Activated T-cell treated with anti-CD3 and anti-CD28 coated beads, Interleukin-2, amount 50 U/mL, for 48 hours (primary cell): ENCODE measurements at places on chromosomes 5 and 9.

DNA sequence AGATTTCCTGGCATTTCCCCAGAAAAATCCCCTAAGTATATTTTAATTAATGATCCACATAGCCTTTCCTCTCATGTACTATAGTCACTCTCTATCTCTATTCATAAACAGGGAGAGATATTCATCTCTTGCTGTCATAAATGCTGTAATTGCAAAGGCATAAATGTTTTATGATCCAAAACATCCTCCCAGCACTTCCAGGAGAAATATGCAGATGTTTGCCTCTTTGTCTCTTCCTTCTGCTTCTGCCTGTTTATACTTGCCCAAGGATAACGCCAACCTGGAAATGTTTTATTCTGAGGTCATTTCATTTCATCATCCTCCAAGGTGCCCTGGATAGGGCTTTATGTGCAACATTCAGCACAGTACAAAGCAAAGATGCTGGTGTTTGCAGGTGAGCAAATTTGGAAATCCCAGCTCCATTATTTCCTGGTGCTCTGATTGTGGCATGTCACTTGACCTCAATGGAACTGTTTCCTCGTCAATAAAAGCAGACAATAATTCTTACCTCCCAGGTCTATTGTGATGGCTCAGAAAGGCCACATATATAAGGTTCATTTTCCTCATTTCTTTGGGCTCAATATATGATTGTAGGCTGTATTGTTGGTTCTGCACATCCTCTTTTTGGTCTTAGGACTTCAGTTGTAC lies 6.9 kb downstream of the TNFSF15 start:
- no peak for DNase-seq

GRCh38 chr5:23235246-23235645 lies 272.2 kb upstream of the PRDM9 start:
- no peak for DNase-seq

- no peak for DNase-seq
Measured at GRCh38 chr9:110464321-110464720, 115.2 kb downstream of the SVEP1 start.

GRCh38 chr9:127455324-127455992 lies 4.1 kb downstream of the LRSAM1 start:
- DNase-seq = peak; percentile 52

GRCh38 chr9:128723352-128723865 lies 518 bp downstream of the ZDHHC12 start:
- no peak for DNase-seq

- DNase-seq = no peak
Measured at GRCh38 chr9:34599546-34599945, 10.0 kb upstream of the CNTFR start.

GRCh38 chr9:34644766-34645314 lies 1.6 kb upstream of the GALT start:
- DNase-seq = no peak

DNA sequence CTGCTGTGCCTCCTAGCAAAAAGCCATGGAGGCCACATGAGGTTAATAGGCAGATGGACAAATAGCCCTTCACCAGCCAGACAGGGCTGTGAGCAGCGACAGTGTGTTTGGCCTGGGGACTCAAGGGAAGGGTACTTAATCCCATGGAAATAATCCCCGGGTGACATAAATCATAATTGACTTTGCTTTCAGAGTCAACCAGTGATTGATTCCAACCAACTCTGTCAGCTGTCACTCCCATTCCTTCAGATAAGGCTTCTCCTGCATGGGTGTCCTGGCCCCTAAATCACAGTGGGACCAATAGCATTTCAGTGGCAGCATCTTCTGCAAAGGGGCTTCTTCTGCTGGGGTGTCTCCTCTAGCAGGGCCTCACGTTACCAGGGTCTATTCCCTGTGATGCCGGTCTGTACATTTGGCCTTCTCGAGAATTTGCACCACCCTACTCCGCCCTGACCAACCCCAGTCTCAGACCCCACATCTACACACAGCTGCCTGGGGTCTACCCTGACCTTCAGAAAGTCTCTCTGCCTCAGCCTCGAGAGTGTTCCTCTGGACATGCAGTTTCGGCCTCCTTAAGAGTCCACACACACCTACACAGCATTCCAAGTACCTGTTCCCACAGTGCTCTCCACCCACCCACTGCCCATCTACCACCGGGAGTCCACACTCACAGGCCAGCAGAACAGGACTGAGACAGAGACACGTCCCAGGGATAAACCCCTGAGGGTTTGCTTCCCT lies 3.7 kb downstream of the CLTB start:
- DNase-seq = no peak

GRCh38 chr5:1378866-1379659 lies 34.2 kb upstream of the CLPTM1L start:
- DNase-seq = no peak

GRCh38 chr5:6859023-6859422 lies 145.8 kb downstream of the TENT4A start:
- DNase-seq = no peak

DNA sequence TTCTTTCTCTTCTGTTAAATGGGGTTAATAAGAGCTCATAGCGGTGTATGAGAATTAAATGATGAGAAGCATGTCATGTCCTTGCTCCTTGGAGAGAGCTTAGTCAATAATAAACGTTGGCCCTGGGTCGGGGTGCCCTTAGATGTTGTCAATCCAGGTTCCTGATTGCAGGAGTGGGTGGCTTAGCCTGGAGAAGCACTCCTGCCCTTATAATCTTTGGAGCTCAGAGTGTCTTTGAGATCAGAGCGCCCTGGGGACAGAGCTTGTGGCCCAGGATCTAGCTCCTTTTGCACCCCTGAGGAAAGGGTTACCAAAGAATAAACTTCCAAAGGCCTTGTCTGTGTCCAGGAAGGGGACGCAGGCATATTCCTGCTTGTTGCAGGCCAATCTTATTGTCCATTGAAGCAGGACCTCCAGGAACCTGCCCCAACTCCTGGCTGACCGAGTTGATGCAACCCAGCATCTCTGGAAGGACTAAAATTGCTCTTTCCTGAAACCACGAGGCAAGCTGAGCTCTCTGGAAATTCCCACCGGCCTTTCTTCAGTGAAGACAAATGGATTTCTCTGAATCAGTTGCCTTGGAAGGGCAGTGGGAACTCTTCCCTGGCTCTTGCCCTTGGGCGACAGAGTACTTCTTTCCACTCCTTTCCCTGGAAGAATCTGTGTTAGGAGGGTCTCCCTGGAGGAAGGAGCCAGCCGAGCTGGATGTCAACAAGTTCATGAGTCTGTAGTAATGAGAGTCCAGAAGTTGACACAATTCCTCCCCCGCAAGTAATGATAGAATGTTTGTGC lies 6.4 kb upstream of the AMBP start:
- no peak for DNase-seq

GRCh38 chr5:141692533-141692888 lies 10.5 kb upstream of the ARAP3 start:
- DNase-seq = no peak

DNA sequence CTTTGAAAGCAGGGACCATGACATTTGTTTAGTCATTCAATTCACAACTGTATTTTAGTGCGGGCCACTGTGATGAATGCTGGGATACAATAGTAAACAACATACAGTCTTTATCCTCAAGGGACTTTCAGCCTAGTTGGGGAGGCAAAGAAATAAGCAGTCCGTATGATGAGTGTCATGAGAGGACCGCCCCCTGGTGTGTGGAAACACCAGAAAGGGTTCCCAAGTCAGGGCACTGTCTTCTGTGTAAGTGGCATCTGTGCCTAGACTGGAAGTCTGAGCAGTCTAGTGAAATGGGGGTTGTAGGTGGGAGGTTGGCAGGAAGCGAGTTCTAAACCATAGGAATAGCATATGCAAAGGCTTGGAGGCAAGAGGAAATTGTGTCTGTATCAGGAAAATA lies 6.8 kb downstream of the C9orf43 start:
- DNase-seq = no peak

DNA sequence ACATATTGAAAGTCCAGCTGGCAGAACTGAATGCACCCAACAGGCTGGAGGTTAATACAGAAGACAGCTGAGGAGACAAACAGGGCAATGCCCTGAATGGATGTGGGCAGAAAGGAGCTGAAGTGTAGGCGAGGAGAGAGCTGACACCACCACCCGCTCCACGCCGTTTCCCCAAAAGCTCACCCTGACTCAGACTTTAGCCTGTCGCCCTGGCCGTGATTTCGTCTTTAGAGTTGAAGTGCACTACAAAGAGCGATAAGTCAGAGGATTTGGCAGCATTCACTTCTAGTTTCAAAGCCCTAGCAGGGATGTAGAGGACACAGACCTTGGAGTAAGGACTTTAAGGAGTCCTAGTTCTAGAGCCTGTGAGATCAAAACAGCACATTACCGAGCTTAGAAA lies 2.2 kb upstream of the ERAP1 start:
- peak; percentile 59 for DNase-seq

- DNase-seq = no peak
Measured at GRCh38 chr5:122111460-122111859, 17.9 kb upstream of the ZNF474 start.

DNA sequence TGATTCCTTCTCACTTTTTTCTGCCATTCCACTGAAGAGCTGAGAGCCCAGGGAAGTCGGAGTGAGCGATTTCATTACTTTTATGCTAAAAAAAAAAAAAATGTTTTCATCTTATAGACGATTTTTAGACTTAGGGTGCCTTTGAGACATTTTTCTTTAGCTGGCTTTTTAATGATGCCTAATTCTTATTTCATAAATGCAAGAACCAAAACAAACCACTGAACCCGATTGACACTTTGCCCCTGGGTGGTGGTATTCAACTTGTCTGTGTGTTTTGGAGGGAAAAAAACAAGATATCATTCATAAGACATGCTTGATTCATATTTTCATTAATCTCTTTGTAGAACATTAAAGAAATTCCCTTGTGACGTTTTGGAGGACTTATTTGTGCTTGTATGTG lies 2.4 kb downstream of the TLE4 start:
- no peak for DNase-seq

DNA sequence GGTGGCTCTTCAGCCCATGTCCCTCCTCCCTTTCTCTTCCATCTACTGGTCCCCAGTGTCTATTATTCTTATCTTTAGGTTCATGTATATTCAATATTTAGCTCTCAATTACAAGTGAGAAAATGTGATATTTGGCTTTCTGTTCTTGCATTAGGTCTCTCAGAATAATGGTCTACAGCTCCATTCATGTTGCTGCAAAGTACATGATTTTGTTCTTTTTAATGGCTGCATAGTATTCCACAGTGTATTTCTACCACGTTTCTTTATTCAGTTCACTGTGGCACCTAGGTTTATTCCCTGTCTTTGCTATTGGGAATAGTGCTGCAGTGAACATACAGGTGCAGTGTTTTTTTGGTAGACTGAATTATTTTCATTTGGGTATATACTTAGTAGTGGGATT lies 1308.8 kb downstream of the EFNA5 start:
- DNase-seq = no peak

GRCh38 chr9:127411122-127411521 lies 13.1 kb upstream of the ZNF79 start:
- no peak for DNase-seq

DNA sequence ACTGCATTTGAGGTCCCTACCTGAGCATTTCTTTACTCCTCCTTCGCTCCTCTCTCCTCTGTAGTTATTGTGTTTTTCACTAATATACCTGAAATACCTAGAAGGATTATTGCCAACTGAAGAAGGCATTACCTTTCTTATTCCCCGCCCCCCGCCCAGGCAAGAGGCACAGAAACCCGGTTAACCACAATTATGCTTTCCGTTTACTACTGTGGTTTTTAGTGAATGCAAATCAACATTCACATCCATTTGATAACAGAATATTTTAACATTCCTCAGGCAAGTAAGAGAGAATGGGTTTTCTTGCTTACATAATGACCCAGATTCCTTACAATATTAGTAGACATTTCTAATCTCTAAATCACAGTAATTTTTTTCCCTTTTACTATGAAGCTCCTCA lies 136.9 kb downstream of the PCSK5 start:
- no peak for DNase-seq

GRCh38 chr5:115402822-115403577 lies 106.5 kb upstream of the CCDC112 start:
- no peak for DNase-seq

GRCh38 chr5:39648848-39649227 lies 224.1 kb upstream of the DAB2 start:
- DNase-seq = no peak

GRCh38 chr9:121755581-121755980 lies 104.1 kb downstream of the DAB2IP start:
- DNase-seq = no peak

- DNase-seq = no peak
Measured at GRCh38 chr5:81749192-81749560, 1.7 kb downstream of the SSBP2 start.

DNA sequence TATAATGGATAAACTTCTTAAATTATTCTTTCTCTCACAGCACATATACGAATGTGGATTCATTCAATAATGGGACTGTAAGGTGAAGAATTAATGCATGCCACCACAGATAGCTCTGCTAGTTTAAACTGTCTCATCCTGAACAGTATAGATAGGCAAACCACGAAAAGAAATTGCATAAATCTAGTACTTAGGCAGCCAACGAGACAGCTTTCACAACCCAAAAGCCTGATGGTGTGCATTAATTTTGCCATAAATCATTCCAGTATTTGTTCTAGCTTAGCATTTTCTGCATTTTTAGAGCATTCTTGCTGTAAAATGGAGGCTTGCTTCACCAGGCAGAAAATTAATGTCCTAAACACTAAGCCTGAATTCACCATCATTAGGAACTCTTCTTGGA lies 834.2 kb upstream of the DMAC1 start:
- no peak for DNase-seq

DNA sequence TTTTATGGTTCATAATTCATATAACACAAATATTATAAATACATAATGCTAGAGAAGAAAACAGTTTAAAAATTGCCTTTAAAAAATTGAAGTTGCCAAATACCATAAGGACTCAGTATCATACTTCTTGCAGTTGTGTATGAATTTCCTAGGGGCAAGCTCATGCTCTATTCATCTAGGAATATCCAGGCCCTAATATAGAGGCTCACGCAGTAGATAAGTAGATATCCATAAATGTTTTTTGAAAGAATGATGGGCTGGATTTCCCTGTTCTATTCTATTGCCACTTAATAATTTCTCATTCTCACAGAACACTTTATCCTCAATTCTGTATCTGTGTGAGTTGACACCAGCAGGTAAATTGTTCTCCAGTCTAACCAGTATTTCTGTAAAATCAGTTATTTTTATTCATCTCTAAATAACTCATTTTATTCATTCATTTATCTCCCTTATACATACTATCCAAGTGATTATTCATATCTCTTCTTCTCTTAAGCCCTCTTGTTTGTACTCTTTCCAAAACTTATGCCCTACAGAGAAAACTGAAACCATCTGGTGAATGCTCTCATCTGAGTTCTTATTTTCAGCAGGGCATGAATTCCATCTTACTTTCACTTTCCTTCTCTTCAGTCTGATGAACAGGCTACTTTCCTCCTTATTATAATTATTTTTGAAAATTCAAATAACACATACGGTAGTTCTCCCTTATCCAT lies 97.1 kb downstream of the SLC44A1 start:
- DNase-seq = no peak
